ENCODE measurements at places on chromosomes 11 and 22.
A peak's percentile ranks its signal among the peaks of the same experiment; 100 is the strongest.

DNA sequence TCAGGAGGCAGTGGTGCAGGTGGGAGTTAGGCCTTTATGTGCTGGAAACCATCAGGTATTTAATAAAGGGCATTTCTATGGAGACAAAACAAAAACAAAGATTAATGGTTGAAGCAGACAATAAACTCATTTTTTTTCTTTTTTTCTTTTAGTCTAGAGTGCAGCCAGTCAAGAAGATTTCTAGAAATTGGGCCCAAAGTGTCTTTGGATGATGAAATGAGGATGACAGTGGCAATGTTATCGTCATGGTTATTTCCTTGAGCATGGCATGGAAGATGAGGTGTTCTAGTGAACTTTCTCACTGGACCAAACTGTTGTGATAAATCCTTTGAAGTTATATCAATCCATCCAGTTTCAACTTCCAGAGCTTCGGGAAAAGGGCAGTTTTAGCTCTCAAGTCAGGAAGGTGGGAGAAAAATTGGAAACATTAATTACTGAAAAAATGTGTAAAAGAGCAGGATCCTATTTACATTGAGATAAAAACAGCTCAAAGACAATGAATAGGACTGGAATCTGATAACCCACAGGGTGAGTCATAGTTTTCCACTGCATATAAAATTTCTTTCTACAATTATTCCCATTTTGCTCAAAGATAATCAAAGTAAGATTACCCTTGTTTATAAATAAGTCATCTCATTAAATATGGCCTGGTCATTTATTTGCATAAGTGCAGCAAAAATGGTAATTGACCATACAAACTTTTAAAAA is 33.0 kb downstream of the PRR5L start:
- DNase-seq = no peak

DNA sequence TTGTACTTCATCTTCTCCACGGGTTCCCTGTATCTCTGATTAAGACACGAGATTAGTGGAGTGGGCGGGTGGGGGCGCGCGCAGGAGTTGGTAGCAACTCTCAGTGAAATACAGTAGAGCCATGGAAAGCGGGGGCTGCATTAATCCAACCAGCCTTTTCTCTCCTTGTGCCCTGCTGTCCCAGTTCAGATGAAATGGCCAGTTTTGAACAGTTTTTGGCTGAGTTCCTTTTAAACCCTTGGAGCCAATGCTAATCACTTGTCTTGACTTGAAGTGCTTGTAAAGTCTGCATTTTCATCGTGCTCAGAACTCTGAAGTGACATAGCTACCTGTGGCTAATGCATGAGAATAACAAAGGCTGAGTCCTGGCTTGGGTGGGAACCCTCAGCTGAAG is 734 bp upstream of the TMEM123 start:
- DNase-seq = peak; percentile 14

GRCh38 chr11:71222318-71223080 is 29.9 kb downstream of the SHANK2 start:
- DNase-seq = no peak

GRCh38 chr11:6568191-6568918 is 35.1 kb downstream of the RRP8 start:
- no peak for DNase-seq

- DNase-seq = no peak
Observed at GRCh38 chr22:41289671-41290070, 3.7 kb upstream of the RANGAP1 start.

DNA sequence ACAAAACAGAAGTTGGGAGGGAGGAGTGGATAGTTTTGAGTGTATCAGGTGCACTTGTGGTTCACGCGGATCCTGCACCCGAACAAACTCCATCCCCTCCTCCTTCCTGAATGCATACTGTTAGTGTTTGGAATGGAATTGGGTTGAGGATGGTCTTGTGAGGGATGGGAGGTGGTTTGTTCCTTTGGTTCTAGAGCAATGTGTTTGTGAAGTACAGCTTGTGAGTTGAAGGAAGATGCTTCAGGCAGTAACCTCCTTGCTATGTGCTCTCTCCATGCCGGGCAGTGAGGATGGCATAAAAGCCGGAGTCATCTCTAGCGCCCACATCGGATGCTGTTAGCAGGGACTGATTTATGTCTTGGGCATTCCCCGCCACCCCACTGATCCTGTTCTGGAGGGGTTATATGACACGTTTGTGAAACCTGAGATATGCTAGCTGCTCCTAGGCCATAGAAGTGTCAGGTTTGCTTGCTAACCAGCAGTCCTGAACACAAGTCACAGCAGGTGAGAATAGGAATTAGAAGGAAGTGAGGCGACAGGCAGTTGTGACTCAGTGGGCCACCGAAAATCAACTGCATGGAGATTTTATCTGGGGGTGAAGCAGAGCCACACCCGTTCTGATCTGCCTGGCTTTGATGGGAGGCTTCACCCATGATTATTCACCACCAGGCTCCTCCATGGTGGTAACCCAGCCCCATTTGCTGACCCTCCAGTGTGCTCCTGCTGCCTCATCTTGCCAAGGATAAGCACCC is 2.2 kb downstream of the BCR start:
- DNase-seq = peak; percentile 57

DNA sequence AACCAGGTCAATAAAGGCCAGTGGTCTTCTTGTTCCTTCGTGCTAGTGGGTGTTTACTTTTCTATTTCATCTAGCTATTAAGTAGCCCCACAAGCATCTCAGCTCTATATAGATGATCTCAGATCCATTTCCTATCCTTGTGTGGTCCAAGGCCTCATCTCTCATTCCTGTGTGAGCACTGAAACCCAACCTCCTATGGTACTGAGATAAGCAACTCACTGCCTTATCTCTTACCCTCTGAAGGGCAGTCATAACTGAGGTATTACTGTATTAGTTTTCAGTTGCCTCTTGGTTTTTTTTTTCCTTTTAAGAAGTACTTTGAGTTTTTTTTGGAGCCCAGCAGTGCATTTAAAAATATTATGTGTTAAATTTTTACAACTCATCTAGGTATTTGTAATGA is 28.3 kb downstream of the ACER3 start:
- no peak for DNase-seq

GRCh38 chr11:73116636-73117035 is 25.5 kb downstream of the FCHSD2 start:
- no peak for DNase-seq

DNA sequence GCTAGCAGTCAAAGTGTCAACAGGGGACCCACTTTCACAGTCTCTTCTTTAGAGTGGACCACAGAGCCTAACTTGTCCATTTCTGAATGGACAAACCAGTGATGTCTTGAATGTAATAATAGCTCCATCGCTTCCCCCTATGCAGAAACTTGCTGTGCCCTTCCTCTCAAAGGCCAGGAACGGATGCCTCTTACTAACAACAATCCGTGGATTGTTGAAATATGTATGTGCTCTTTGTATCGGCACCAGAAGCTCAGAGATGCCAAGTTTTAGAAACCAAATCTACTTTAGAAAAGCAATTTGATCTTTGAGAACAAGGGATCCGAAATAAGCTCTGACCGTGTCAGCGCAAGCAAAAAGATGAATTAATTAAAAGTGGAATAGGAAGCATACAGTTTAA is 259.5 kb upstream of the POU2AF2 start:
- DNase-seq = no peak
